ENCODE measurements at places on chromosomes 5 and 9. TPM values are rescaled to one million over a fixed set of nuclear protein-coding genes. Genes with fewer than 3 reads are reported as not detected.
A peak's percentile ranks its signal among the peaks of the same experiment; 100 is the strongest.

GRCh38 chr5:57411982-57412381 is 70.6 kb downstream of the ACTBL2 start:
- H3K27ac ChIP-seq, result no peak overlapping the region
- no peak for DNase-seq
- no peaks in the 10 kb centered on the region for H3K36me3 ChIP-seq
- no peaks in the 10 kb centered on the region for H3K27me3 ChIP-seq

DNA sequence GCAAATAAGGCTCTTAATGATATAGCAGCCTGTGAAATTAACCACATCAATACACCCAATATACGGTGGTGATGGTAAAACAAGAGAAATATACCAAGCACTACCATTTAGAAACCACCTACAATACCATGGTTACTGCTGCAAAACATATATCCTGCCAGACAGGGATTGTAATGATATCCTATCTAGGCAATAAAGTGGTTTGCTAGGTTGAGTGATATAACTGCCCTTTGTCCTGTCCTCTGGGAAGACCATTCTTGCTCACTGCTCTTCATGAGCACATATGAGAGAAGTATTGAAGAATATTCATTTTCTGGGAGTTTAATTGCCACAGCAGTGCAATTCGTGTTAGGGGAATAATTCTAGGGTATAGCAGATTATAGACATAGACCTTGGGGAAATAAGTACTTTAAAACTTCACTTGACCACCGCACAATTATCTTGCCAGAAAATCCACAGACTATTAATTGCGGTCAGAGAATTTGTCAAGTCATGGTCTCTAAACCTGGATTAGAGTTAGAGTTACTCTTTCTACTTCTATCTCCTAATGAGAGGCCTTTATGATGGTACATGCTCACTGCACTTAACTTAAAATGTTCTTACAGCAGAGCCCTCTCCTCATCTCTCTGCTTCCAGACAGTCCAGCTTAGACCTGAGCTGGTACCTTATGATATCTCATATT is 413.0 kb downstream of the ZNF608 start:
- H3K36me3 ChIP-seq, result no peaks in the 10 kb centered on the region
- no peak overlapping the region for H3K27ac ChIP-seq
- DNase-seq, result no peak
- H3K4me3 ChIP-seq, result no peak overlapping the region
- no peaks in the 10 kb centered on the region for H3K4me1 ChIP-seq
- peaks cover 8% of the 10 kb centered on the region for H3K27me3 ChIP-seq

- no peak for DNase-seq
- no peak overlapping the region for H3K4me3 ChIP-seq
These were observed 9.9 kb upstream of the TSLP start for GRCh38 chr5:111061618-111062017.

DNA sequence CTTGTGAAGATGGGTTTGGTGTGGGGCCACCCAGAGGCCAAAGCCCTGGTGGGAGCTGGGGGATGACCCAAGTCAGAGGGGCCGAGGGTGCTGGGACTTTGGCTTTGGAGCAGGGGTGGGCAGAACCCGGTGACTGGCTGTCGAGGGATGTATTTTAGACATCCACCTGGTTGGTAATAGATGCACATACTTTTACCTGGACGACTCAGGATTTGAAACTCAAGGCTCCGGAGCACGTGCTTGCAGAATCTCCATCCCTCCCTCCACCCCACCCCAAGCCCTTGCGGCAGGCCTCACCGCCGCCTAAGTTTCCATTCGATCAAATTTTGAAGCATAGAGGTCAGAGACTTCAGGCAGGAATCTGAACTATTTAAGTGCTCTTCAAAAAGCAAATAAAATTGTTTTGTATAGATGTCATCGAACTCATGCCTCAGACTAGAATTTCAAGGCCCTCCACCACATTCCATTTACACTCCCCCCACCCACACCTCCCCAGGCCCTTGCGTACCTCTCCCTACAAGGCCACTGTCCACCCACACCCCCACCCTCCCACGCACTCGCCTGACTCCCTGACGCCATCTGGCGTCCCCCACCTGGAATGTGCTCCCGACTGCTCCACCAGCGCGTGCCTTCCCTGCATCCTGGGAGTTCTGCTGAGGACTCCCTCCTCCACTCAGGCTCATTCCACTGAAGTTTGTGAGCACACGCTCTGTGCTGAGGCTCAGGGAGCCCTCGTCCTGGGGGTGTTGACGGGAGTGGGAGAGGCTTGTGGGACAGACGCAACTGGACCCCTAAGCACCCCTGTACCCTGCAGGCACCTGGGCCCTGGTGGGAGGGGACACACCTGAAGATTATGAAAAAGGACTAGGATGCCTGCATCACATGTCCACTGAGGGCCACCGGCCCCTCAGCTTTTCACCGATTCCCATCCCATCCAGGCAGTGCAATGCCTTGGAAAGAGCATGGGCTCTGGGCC is 56.4 kb upstream of the RPL26L1 start:
- H3K4me3 ChIP-seq, result no peak overlapping the region
- no peaks in the 10 kb centered on the region for H3K27me3 ChIP-seq
- no peak for DNase-seq
- H3K27ac ChIP-seq, result no peak overlapping the region
- no peaks in the 10 kb centered on the region for H3K36me3 ChIP-seq

- DNase-seq, result peak; percentile 56
- H3K36me3 ChIP-seq, result peaks cover 20% of the 10 kb centered on the region
- H3K27ac ChIP-seq, result peak overlapping the region; percentile 96
- peaks cover 58% of the 10 kb centered on the region for H3K4me1 ChIP-seq
These were observed 1.0 kb downstream of the SET start for GRCh38 chr9:128689820-128690683.

DNA sequence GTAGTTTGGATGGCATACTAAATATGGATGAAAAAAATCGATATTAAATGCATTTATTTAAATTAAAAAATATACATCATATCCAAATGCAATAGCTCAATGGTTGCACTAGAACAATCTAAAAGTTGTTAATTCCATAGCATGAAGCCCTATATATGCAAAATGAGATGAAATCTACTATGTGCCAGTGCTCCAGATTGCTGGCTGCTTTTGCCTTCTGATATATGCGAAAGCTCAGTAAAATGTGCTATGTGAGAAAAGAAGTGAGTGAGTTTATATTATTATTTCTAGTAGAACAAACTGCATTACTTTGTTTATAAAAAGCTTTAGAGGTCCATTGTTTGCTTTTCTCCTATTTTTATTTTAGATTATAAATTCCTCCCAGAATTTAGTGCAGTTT is 186.7 kb downstream of the MAT2B start:
- H3K4me3 ChIP-seq, result no peak overlapping the region
- DNase-seq, result no peak
- no peaks in the 10 kb centered on the region for H3K36me3 ChIP-seq
- H3K27ac ChIP-seq, result no peak overlapping the region
- no peaks in the 10 kb centered on the region for H3K4me1 ChIP-seq

DNA sequence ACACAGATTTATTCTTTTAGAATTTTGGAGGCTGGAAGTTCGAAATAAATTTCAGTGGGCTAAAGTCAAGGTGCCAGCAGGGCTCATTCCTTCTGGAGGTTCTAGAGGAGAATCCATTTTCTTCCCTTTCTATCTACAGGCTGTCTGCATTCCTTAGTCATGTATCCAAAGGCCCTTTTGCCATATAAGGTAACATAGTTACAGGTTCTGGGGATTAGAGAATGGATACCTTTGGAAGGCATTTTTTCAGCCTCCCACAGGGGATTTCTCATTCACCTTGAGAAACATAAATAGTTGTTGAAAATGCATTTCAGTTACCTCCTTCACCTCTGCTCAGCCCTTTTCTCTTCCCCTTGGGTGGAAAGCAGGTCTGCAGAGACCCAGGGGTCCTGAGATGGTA is 280.0 kb upstream of the MAP3K1 start:
- no peaks in the 10 kb centered on the region for H3K27me3 ChIP-seq
- no peak overlapping the region for H3K4me3 ChIP-seq
- peaks cover 7% of the 10 kb centered on the region for H3K4me1 ChIP-seq
- no peak overlapping the region for H3K27ac ChIP-seq
- no peak for DNase-seq

NUTM2F gene
- total RNA-seq, result not detected

KIF4B gene
- 0.30 TPM for total RNA-seq

ARHGEF28 gene
- 0.24 TPM for total RNA-seq

AMACR gene
- 6.7 TPM for total RNA-seq

C5orf24 gene
- 39.4 TPM for total RNA-seq
